ENCODE measurements at places on chromosomes 11 and 22.
A peak's percentile ranks its signal among the peaks of the same experiment; 100 is the strongest.

DNA sequence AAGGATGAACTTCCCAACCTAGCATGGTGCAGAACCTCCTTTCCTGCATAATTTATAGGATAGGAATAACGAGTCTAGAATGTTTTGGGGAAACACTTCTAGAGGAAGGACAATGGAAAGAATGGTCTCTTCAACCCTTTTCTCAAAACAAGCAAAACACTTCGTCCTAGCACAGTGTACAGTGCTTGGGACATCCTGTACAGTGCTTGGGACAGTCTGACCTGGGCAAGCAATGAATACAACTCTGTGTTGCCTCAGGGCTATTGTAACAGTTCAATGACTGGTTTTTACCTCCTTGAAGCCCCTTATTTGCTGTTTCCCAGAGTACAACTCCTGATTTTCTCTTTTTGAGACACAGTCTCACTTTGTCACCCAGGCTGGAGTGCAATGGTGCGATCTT lies 1.6 kb upstream of the ADAMTS8 start:
- no peak for DNase-seq

- no peak for DNase-seq
Measured at GRCh38 chr11:10936626-10937384, 79.0 kb upstream of the ZBED5 start.

DNA sequence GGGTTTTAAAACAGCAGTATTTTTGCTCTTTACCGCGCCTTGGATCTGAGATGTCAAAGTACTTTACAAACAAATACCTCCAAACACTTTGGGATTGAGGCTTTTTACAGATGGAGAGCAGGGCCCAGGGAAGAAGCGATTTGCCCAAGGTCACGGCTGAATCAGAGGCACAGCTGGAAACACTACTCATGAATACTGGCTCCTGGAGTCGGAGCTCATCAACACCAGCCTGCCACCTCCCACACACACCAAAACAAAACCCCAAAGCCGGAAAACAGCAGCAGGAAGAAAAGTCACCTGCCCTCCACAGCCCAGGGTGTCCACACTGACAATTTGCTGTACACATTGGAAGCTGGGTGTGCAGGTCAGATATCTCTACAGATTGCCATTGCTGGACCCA lies 339.4 kb downstream of the CADM1 start:
- no peak for DNase-seq

DNA sequence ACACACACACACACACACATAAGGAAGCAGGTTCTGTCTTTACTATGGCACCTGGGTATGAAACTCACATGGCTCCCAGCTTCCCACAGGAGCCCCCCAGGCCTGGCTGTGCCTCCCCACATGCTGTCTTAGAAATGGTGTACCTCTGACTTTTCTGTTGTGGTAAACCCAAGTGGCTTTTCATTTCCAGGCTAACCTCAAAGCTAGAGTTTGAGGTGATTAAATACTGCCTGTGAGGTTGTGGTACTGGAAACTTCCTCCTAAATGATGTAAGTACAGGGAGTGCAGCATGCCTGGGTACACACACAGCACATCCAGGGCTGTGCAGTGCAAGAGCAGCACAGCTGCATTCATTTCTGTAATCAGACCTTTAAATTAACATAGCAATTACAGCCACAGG lies 34.4 kb downstream of the ME3 start:
- DNase-seq, result no peak

DNA sequence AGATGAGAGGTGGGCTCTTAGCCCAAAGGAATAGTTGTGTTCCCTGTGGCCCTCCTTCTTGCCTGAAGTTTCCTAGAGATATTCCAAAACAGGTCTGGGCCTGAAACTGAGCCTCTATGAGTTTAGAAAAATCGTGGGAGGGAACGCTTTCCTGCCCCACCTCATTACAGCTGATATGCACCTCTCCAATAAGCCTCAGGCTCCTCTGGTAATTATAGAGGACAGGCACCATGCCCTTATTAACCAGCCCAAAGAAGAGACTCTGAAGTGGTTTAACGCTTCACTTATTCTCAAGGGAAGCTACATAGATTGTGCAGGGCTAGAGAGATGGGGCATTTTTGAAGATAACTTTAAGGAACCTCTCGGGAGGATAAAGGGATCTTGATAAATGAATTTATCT lies 3.4 kb upstream of the MPZL2 start:
- DNase-seq, result no peak

DNA sequence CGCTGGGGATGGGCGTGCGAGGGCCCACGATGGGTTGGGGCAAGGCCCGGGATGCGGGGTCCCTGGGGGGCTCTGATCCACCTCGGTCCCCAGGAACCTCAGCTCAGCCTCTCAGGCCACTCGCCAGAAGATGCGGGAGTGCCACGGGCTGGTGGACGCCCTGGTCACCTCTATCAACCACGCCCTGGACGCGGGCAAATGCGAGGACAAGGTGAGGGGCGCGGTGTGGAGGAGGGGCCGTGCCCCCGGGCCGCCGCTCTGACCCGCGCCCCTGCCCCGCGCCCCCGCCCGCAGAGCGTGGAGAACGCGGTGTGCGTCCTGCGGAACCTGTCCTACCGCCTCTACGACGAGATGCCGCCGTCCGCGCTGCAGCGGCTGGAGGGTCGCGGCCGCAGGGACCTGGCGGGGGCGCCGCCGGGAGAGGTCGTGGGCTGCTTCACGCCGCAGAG lies 6.3 kb downstream of the PKP3 start:
- DNase-seq, result no peak

- no peak for DNase-seq
Measured at GRCh38 chr11:80163441-80163840, 722.6 kb upstream of the TENM4 start.

- no peak for DNase-seq
Measured at GRCh38 chr22:26835023-26835422, 177.6 kb downstream of the MIAT start.

DNA sequence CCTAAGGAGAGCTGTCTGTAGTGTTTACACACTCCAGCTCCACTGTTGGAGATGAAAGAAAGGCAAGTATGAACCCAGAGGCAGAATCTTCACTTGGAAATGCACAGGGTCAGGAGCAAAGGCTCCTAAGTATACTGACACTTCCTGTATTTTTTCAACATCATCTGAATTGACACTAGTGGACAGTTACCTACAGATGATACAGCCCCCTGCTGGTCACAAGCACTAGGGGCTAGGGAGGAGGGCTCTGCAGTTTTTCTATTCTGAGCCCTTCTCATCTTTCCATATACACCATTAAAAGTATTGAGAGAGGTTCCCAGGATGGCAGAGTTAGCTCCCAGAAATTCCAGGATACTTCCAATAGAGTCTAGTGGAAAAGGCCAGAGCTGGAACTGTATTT lies 290.3 kb upstream of the API5 start:
- no peak for DNase-seq

DNA sequence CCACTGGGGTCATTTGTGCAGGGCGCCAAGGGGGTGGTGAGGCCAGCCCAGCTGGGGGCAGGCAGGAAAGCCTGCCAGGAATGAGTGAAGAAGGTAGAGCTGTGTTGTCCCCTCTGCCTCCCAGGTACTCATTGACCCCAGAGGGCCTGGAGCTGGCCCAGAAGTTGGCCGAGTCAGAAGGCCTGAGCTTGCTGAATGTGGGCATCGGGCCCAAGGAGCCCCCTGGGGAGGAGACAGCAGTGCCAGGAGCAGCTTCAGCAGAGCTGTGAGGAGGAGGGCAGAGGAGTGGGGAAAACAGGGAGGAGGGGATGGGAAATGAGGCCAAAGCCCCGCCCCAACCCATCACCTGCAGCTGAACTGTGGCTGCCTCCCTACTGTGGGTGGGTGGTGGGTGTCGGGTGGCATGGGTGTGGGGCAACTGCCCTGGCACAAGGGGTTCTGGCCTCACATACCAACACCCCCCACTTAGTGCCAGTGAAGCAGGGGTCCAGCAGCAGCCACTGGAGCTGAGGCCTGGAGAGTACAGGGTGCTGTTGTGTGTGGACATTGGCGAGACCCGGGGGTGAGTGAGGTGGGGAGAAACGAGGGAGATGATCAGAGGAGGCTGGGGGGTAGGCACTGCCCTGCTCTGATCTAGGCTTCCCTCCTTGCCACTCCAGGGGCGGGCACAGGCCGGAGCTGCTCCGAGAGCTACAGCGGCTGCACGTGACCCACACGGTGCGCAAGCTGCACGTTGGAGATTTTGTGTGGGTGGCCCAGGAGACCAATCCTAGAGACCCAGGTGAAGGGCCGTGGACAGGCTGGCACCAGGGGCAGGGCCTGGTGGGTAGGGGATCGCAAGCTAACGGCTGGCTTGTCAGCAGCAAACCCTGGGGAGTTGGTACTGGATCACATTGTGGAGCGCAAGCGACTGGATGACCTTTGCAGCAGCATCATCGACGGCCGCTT lies 3.0 kb downstream of the MUS81 start:
- DNase-seq, result no peak

GRCh38 chr11:101296896-101297295 lies 167.3 kb upstream of the PGR start:
- no peak for DNase-seq

DNA sequence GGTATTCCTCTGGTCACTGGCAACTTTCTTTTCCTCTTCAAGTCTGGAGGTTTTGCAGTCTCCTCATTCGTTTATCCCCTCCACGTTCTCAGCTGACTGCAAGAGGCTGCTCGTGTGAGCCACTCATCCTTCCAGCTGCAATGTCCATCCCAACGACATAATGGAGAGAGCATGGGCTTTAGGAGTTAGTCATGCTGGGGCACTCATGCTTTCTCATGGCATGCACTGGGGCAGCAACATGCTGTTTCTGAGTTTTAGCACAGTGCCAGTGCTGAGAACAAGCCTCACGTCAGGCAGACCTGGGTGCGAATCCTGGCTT lies 7.1 kb downstream of the DCPS start:
- DNase-seq, result peak; percentile 27

DNA sequence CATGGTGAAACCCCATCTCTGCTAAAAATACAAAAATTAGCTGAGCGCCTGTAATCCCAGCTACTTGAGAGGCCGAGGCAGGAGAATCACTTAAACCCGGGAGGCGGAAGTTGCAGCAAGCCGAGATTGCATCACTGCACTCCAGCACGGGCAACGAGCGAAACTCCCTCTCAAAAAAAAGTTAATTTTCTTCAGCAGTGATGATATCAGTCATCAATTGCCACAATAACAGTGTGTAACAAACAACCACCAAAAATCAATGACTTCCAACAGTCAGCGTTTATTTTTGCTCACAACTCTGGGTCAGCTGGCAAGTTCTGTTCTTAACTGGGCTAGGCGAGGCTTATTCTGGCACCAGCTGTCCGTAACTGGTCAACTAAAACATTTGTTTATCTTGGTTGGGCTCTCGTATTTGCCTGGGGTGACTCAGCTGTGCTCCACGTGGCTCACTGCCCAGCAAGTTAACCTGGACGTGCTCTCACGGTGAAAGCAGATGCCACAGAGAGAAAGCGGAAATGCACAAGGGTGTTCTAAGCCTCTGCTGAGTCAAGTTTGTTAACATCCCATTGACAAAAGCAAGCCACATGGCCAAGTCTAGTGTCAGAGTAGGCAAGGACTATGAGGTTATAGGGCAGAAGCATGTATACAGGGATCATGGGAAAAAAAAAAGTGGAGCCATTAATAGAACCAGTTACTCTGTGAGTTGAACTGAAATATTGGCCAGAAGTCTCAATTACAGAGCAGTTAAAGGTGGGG lies 52.1 kb downstream of the LHFPL7 start:
- peak; percentile 24 for DNase-seq

DNA sequence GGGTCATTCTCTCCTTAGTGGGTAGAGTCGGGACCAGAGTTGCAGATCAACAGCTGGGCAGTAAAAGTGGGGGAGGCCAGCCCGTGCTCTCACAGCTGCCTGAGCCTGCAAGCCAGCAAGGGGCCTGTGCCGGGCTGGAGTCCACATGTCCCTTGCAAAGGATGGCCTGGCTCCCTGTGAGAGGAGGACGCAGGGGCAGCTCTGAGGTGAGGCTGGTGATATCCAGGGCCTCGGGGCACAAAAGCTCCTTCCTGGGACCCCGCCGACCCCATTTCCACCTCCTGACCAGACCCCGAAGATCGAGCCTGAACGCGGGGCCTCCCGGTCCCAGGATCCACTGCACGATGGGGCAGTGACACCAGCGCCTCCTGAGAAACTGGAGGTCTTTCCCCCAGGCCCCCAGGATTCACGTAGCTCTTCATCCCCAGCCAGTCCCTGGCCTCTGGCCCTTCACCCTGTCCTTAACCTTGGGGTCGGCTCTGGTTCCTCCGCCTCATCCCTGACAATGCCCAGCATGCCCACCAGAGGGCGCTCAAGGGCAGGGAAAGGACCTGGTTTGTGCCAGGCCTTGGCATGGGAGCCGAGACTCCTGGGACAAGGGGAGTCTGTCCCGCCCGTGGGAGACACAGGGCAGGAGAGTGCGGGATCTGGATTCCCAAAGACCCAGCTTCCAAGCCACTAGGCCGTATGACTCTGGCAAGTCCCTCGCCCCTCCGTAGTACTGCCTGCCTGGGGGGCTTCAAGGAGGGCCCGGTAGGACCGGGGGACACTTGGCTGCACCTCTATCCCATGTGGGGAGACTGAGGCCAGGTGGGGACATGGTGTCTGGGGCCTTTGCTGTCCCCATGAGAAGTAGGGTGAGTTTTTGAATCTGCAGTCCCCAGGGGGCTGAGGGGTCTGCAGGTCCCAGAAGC lies 17.8 kb upstream of the WNT7B start:
- DNase-seq, result peak; percentile 57

DNA sequence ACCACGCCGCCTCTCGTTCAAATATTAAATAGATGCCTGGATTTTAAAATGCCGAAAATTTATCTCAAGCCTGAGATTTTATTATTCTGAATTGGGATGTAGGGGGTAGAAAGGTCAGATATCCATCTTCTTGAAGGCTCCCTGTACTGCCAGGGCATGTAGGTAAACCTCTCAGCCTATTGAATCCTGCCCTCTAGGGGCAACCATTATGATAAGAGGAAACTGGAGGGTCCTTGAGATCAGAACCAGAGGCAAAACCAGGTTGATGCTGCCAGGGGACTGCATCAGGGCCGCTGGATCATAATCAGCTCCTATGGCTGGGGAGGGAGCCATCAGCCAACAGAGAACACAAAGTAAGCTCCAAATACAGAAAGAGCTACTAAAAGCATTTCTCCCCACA lies 92.4 kb downstream of the KCNC1 start:
- no peak for DNase-seq

DNA sequence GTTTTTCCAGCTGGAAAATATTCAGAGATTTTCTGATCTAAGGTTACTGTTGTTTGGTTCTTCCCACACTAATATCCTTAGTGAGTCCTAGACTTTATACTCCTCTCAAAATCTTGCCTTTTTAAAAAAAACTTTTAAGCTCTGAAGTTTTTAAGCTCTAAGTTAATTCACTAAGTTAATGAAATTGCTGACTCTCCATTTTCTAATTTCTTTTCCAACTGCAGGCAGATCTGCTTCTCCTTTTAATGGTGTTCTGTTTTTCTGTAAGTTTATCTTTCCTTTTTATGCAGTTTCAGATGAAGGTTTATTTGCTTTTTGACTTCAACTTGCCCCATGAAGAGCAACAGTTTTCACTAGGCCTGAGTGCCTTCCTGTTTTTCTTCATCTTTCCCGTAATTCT lies 125.8 kb upstream of the ARHGAP42 start:
- DNase-seq, result no peak

DNA sequence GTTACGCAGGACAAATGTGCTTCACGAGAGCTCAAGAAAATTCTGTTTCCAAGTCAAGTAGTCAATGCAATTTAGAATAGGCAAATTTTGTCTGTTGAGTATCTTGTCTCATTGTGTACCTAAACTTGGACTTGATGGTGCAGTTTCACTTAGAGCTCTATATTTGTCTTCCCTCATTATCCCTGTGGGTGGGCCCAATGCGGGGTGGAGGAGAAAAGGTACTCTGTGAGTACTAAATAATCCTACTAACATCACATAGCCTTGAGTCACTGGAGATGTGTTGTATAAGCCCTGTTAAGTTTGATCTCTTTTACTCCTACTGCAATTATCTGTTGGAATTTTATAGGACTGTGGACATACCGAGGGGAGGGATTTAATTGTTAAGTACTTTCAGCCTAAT lies 331.2 kb downstream of the METTL15 start:
- no peak for DNase-seq

All from inflammatory macrophage treated with lipopolysaccharide for 4 hours (primary cell).